Breast epithelium (tissue), 4 donors: ENCODE measurements at places on chromosomes 4 and X.

DNA sequence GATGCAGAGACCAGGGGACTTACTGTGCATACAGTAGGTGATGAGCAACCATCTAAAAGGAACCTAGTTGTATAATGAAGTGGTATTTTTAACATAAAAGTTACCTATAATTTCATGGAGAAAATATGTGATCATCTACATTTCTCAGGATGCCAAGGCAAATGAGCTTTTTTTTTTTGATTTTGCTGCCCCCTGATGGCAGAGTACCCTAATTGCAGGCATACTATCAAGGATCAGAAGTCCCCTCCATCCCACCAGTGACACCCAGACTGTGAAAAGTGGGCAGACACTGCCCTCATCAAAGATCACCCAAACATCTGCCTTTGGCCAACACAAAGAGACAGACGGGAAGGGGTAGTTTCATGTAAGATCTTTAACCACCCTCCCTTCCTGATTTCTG is 9.6 kb upstream of the ABLIM2 start:
- DNase-seq: no peak

GRCh38 chr4:101141230-101141629 is 206.1 kb downstream of the PPP3CA start:
- DNase-seq: no peak

DNA sequence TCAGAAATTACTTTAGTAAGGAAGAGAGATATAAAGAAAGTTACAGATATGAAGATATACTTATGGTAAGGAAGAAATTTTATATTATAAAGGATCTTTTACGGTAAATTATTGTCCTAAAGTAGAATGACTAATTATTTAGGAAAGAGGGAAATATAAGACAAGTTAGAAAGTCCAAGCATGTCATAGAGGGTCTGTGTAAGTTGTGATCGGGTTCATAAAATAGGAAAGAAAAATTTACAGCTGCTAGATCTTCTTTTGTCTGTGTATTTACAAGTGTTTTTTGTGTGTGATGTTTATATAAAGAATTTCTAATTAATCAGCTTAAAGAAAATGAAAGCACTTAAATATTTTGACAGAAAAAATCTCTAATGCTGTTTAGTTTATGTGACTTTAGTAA is 1054.9 kb upstream of the DIAPH2 start:
- no peak for DNase-seq

- DNase-seq: no peak
Measured at GRCh38 chrX:40952855-40953254, 132.4 kb upstream of the USP9X start.

- DNase-seq: no peak
Measured at GRCh38 chr4:55018978-55019377, 106.4 kb downstream of the KDR start.

DNA sequence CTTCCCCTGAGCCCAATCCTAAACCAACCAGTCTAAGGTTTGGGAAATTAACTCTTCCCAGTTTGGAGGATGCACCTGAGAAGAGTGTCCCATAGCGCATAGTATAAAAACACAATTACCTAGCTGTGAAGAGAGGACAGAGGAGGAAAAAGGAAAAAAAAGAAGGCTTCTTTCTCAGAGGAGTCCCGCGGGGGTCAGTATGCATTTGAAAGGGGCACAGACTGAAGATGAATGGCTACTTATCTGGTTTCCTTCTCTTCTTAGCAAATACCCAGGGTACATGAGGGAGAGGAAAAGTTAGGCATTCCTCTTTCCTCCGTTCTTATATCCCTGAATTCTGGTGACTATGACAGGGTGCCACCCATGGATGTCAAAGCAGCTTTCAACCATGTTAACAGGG is 96.9 kb downstream of the TMEM47 start:
- DNase-seq: no peak

- DNase-seq: peak; percentile 20
Measured at GRCh38 chr4:8035371-8035780, 95.7 kb upstream of the AFAP1 start.
